Urinary bladder (tissue), 4 donors: ENCODE measurements at places on chromosomes 4 and X. TPM values are rescaled to one million over a fixed set of nuclear protein-coding genes. Genes with fewer than 3 reads are reported as not detected.

DNA sequence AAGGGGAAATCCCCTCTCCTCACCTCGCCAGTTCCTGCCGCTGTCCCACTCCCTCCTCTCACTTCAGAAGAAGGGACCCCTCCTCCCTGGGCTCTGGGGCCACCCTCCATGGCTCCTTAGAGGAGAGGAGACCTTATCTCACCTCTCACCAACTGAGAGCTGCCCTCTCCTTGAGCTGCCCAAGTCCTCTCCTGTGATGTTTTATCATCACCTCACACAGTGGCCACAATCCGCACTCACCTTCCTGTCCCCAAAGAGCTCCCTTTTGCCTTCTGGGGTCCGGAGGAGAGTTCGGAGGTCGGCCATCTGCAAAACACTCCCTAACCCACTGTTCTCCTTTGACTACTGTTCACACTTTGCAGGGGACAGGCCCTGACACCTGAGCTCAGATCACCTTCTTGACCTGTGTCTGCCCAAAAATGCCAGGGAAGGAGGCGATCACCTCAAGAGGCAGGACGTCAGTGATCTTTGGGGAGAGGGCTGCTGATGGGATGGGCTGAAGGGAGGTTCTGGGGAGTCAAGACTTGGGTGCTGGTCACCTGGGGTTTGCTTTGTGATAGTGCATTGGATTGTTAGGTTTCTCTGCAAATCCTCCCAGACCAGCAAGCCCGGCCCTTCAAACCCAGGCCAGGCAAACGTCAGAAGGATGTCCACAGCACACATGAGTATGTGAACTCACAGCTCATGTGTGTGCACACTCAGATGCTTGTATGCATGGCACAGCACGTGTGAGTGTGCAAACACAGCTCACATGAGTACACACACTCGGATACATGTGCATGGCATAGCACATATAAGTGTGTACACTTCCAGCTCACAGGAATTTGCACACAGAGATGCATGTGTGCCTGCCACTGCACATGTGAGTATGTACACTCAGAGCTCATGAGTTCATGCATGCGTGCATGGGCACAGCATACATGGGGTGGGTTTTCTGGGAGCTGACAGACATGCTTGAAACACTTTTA, 41.8 kb downstream of the HTRA3 start:
- no peak for DNase-seq

GRCh38 chrX:81308086-81308829, 106.4 kb downstream of the SH3BGRL start:
- no peak for DNase-seq

DNA sequence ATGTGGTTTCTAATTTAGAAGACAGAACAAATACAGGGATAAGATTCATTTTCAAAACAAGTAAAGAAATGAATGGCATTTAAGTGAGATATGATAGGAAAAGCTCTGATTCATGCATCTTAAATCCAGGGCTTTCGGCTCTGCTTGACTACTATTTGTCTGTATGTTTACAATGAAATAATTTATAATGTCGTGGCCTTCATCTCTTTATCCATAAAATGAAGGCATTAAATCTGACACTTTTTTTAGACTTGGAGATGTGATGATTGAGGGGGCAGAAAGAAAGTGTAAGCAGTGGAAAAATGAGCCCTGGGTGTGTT, 115.7 kb upstream of the KIT start:
- no peak for DNase-seq

- DNase-seq = no peak
Observed at GRCh38 chr4:106034220-106034619, 138.9 kb downstream of the NPNT start.

- DNase-seq = no peak
Observed at GRCh38 chr4:175790083-175790482, 22.0 kb downstream of the GPM6A start.

DNA sequence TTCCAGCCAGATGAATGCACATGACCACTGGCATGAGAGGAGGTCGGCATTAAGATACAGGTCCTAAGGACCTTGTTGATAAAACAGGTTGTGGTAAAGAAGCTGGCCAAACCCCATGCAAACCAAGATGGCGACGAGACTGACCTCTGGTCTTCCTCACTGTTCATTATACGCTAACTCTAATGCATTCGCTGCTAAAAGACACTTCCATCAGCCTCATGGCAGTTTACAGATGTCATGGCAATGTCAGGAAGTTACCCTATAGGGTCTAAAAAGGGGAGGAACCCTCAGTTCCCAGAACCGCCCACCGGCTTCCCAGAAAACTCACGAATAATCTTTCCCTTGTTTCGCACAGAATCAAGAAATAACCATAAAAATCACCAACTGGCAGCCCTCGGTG, 182.4 kb downstream of the DHRSX start:
- no peak for DNase-seq

DNA sequence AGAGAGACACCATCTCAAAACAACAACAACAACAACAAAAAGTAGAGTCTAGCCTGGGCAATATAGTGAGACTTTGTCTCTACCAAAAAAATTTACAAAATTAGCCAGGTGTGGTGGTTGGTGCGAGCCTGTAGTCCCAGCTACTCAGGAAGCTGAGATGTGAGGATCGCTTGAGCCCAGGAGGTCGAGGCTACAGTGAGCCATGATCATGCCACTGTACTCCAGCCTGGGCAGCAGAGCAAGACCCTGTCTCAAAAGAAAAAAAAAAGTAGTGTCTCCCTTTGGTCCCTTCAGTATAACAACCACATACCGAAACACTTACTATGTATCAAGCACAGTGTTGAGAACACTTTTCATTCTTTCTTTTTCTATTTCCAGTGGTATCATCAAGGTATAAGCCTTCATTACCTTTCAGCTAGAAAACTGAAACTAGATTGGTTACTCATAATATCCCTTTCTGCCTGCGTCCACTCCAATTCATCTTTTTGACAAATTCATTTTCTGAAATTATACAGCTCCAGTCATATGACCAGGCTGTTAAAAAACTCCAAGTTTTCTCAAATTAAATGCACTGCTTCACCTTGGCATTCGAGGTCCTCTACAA, 54.1 kb downstream of the RPS6KA3 start:
- no peak for DNase-seq

GRCh38 chrX:117059848-117060247, 597.1 kb upstream of the CT83 start:
- DNase-seq = no peak

- no peak for DNase-seq
Observed at GRCh38 chrX:105226499-105226898, 6.0 kb upstream of the TEX13A start.

DNA sequence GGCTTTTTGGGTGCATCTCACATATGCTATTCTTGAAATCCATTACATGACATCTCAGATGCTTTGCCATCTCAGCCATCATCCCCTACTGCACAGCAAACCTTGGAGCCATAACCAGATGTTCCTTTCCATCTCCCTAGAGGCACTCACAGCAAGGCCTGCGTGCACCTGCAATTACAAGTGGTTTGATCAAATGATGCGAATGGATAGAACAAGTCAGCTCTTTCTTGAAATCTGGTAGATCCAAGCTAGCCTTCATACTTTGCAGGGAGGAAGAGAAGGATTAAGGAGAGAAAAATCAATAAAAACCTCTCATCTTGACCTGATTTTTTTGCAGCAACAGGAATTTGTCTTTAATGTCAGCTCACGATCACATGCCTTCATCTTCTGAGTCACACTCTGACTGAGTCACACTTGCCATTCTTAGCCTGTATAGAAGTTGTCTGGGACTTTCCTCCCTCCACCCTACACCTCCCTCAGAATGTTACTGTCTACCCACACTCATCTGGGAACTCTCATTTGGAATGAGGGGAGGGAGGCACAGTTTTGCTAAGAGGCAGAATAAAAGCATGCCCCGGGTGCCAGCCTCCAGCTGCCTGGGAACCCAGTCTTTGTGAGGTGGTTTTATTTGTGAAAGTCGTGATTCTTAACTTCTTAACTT, 11.9 kb upstream of the TRIML1 start:
- DNase-seq = no peak

GRCh38 chrX:9108054-9108453, 74.1 kb upstream of the FAM9B start:
- no peak for DNase-seq

DNA sequence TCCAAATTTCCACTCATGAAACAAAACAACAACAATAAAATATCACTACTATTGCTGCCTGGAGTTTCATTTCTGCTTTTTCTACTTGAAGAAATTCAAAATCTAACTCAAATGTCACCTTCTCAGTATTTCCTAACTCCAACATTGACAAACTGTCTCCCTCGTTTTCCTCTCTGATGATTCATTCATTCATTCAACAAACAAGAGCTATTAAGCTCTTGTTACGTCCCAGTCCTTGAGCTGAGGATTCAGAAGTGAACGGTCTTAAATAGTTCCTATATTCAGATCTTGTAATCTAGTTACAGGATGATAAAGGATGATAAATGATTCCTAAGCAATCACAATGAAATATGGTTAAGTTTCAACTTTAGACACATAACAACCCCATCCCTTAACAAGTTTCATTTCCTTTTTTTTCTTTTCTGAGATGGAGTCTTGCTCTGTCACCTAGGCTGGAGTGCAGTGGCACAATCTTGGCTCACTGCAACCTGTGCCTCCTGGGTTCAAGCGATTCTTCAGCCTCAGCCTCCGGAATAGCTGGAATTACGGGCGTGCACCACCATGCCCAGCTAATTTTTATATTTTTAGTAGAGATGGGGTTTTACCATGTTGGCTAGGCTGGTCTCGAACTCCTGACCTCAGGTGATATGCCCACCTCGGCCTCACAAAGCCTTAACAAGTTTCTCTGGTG, 1.7 kb downstream of the SLC9B2 start:
- no peak for DNase-seq

Gene CFI
- 52.0 TPM for total RNA-seq

Gene GRID2
- 26.1 TPM for total RNA-seq

Gene DKK2
- 27.3 TPM for total RNA-seq

Gene HMGN5
- 4.9 TPM for total RNA-seq

Gene HSFX3
- not detected for total RNA-seq

Gene HNRNPD
- 93.1 TPM for total RNA-seq

Gene SNX12
- total RNA-seq = 45.8 TPM

Gene ARX
- total RNA-seq = not detected
